Stimulated activated CD8-positive, alpha-beta memory T cell treated with anti-CD3 and anti-CD28 coated beads, Interleukin-2, amount 100 ng/mL, for 1 hour (primary cell): ENCODE measurements at places on chromosomes 4 and X.

DNA sequence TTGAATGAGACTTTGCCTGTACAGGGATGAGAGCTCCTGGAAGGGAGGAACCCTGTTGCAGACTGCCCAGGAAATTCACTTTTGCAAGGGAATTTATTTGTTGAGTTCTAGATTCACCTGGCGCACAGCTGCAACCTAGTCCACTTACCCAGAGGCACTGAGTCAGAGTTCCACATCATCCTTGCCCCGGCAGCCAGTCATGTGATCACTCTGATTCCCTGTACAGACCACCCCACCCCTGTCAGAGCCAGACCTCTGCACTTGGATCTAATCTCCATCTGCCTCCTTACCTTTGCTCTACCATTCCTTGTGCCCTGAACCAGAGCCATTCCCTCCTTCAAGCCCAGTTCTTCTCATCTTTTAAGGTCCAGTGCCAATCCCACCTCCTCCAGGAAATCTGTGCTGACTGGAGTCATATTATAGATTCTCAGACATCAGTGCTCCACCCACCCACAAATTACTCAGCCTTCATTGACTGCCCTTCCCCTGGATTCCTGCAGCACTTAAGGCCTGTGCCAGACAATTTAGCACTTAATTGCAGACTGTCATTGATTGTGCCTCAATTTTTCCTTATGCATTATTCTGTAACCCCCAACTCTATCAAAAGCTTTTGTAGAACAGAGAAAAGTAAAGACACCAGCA lies 84.1 kb upstream of the MAGEA4 start:
- no peak for DNase-seq

DNA sequence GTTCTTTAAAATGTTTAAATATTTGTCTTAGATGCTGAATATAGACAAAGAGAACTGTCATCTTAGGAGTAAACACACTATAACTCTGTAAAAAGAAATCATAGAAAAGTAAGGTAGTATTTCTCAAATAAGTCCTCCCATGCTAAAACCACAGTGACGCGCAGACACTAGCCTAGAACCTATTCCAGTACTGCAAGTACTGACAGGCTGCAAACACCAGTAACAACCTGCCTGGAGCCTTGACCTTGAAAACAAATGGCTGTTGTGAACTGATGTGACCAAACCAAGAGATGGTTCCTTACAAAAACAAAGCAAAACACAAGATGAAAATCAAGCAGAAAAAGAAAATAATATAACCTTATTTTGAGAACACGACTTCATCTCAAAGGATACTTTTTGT lies 8.5 kb downstream of the TIFA start:
- DNase-seq, result no peak

DNA sequence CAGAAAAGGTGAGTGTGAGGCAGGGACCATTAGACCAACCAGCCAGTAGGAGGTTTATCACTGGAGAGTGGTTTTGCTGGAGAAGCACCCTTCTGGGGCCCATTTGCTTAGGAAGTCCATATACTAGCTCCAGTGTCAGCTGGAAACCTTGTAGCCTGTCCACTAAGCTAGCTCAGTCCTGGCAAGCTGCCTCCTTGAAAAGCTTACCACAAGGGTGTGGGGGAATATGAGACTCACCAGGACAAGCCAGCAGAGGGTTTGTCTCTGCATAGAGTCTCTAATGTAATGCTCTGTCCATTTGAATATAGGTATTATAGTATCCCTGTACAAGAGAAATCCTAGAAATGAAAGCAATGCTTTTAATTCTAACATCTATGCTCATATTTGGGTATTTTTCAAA lies 86.3 kb downstream of the FBXL5 start:
- DNase-seq, result no peak

DNA sequence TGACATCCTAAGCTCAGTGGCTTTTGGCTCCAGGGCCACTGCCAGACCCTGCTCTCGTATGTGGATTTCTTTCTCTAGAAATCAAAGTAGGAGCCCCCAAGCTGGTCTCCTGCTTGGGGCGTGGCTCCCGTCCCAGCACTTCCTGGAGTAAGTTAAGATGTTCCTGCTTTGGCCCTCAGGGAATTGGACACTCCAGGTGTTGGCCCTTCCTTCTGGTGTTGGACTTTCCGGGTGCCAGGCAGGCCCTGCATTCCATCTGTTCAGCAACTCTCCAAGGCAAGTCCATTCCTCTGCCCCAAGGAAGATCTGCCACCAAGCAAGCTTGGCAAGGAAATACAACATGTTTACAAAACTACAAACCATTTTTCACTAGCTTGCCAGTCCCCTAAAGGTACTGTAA lies 22.1 kb upstream of the GPC4 start:
- no peak for DNase-seq

GRCh38 chr4:1863297-1864033 lies 7.5 kb upstream of the LETM1 start:
- no peak for DNase-seq

- DNase-seq, result no peak
Measured at GRCh38 chrX:63514569-63515080, 163.5 kb upstream of the SPIN4 start.

DNA sequence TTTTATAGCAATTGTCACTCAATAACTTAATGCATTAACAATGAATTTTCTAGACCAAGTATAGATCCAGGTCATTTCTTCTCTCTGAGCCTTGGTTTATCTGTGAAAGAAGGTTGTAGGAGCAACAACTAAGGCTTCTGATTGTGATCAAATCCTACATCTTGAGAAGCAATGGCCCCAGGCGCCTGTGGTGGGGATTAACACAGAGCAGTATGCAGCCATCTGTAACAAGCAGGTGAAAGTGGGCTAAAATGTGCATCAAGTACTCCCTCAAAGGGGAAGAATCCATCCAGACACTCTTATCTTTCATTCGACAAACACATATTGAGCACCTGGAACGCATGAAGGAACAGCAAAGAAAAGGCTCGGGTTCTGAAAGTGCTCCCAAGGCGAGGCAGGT lies 19.1 kb upstream of the SETD7 start:
- no peak for DNase-seq

DNA sequence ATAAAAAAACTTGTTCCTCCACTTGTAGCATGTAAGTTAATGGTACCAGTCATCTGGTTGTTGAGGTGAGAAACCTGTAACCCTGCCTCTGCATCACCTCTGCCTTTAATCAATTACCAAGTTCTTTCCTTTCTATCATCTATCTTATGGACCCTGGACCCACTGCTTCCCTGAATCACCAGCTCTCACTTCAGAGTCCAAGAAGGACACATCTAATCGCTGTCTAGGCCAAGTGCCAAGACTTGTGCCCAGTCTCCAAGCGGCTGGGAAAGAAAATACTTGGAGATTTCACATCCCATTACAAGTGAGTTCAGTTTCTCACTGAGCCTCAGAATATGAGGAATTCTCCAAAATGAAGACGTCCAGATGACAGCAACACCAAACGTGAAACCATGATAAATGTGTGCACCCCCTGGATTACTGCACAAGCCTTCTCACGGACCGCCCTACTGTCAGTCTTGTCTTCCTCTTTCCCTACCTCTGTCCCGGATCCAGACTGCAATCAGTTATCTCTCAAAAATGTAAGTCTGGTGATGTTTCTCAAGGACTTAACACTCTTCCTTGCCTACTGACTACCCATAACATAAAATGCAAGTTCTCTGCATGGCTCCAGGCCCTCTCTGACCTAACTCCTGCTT lies 10.4 kb downstream of the PALLD start:
- DNase-seq, result no peak

- DNase-seq, result no peak
Measured at GRCh38 chr4:28636971-28637370, 1776.3 kb downstream of the STIM2 start.

DNA sequence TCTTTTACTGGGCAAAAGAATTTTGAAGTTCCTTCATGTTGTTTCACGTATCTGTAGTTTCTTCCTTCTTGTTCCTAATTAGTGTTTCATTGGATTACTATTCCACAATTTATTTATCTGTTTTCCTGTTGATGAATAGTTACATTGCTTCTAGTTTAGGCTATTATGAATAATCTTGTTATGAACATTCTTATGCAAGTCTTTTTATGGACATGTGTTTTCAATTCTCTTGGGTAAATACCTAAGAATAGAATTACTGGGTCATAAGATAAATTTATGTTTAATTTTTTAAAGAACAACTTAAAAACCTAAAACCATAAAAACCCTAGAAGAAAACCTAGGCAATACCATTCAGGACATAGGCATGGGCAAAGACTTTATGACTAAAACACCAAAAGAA lies 70.9 kb upstream of the RXFP1 start:
- DNase-seq, result no peak

- no peak for DNase-seq
Measured at GRCh38 chrX:10156199-10157031, at the start of gene CLCN4. CLCN4 (plus strand) TSS chrX:10156975; CDS start chrX:10185033, 28,058 bp downstream.

- DNase-seq, result no peak
Measured at GRCh38 chrX:124341396-124342132, 4.8 kb upstream of the SH2D1A start.

GRCh38 chr4:100968046-100968445 lies 379.3 kb downstream of the PPP3CA start:
- DNase-seq, result no peak

DNA sequence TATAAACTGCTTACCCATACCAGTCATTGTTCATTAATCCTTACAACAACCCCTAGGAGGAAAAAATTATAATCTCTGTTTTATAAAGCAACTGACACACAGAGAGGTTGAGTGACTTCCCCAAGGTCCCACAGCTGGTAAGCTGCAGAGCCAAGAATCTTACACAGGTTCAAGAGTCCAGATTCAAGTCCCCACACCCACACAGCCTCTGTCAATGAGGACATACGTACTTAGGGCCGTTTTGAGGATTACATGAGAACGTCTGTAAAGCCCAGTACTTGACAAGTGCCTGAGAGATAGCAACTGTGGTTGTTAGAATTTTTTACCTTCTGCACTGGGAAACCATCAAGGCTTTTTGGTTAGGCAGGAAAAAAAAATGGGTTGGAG lies 556 bp upstream of the SLC25A43 start:
- DNase-seq, result no peak

DNA sequence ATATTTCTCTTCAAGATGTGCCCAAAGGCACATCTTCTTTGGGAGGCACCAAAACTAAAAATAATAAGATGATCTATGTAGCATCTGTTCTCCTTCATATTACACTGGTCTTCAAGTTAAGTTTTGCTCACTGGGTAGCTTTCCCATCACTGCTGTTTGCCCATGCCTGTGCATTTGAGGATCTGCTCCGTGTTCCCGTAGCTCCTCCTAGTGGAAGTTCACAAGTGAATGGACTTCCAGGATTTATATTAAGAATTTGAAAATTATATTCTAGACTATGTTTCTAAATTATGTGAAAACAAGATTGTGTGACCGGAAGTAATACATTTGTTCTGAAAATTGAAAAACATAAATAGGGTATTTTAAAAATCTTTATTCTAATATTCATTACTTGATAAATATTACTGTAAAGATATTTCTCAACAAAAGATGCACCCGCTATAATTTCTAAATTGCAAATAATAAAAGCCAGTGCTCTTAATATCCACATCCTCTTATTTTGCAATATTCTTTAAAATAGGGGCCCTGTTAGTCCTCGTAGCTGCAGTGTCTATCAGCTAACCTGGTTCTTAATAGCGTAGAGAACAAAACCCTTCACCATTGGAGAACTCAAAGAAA lies 147.7 kb downstream of the RBM46 start:
- no peak for DNase-seq

- DNase-seq, result no peak
Measured at GRCh38 chr4:74632634-74633033, 161.7 kb downstream of the BTC start.

GRCh38 chrX:9534686-9535085 lies 69.8 kb downstream of the TBL1X start:
- DNase-seq, result no peak

- DNase-seq, result no peak
Measured at GRCh38 chr4:41318839-41319530, 62.3 kb downstream of the UCHL1 start.
